ENCODE measurements at places on chromosomes 3 and 15.

- DNase-seq: peak; percentile 23
These were observed at the start of gene PIGZ for GRCh38 chr3:196968233-196969133. PIGZ (minus strand) TSS chr3:196968833; CDS start chr3:196952031, 16,802 bp downstream.

GRCh38 chr15:101435761-101436160 lies 53.7 kb downstream of the PCSK6 start:
- no peak for DNase-seq

DNA sequence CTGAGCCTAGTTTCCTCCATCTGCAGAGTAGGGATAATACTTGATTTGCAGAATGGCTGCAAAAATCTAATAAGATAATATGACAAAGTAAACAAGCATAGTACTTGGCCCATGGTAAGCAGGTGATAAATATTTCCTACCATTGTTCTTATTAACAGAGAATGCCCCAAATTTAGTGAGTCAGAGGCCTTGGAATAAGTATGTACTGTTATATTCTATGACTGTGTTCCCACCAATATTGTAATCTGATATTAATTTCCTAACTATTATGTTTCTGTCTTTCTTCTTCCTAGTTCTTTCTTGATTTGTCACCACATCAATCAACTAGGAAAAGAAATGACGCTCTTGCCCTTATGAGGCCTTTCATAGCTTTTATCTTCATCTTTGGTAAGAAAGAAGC lies 178.4 kb upstream of the SLC2A2 start:
- no peak for DNase-seq

- DNase-seq: no peak
These were observed 25.5 kb downstream of the TMEM40 start for GRCh38 chr3:12733566-12733965.

DNA sequence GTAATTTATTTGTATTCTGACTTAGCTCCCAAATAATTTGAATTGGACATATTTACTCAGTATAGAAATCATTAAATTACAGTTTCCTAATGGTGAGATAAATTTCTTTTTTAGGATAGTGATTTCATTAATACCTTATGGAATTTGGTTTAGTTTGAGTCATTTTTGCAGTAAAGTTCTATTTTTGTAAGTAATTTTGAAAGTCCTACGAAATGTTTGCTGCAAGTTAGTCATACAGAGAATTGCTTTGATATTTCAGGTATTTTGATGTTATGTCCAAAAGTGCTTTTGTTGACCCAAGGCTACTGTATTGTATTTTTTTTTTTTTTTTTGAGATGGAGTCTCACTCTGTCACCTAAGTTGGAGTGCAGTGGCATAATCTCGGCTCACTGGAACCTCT lies 41.7 kb downstream of the TCF12 start:
- no peak for DNase-seq

DNA sequence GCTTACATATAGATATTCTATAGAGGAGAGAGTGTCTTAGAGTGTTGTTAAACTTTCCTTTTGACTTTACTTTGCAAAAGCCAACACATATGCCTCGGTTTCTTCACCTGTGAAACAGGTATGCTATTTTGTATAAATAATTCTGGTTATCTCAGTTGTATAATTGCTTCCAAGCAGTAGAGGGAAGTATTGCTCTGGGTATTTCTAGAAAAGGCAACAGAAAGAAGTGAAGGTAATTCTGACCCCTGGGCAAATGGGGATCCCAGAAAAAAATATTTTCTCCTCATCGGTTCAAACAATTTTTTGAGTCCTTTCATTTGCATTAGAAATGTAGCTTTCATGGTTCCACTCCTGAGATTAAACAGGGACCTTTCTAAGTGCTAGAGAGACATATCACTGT lies 216.5 kb upstream of the SEMA6D start:
- no peak for DNase-seq

DNA sequence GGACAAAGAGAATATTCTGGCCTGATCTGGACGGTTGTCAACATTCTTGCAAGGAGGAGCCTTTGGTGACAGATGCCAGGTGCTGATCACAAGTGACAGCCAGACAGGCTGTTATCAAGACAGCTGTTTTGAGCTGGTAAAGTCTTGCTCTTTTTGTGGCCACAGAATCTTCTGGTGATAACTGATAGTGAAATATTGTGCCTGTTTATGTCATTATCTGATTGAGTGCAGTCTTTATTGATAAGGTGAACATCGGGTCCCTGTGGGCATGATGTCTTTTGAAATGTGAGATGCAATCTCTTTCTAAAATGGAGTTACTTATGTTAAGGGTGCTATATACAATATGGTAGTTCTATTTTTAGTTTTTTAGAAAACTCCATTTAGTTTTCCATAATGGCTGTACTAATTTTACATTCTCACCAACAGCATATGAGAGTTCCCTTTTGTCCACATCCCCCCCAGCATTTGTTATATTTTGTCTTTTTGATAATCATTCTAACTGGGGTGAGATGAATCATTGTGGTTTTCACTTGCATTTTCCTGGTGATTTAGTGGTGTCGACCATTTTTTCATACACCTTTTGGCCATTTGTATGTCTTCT lies 10.7 kb downstream of the CEP63 start:
- no peak for DNase-seq

DNA sequence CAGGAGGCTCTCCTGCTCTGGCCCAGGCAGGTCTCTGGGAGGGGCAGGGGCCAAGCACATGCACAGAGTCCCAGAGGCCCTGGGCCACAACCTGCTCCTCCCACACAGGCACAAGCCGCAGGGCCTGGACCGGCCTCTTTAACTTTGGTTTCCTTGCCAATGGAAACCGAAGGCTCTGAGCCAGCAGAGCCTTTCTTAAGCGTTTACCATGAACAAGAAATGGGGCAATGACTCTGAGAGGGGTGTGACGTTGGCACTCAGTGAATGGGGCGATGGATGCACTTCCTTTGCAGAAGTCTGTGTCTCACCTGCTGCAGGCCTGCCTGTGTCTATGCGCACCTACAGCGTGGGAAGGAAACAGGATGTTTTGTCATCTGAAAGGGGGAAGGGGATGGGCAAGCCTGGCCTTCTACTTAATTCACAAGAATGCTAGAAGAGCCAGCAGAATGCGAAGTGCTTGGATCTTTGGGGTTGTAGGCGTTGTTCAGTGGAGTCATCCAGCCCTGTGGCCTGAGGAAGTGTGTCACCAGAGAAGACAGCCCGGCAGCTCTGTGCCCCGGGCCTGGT lies 41.8 kb downstream of the IFT122 start:
- no peak for DNase-seq

- no peak for DNase-seq
These were observed 13.3 kb upstream of the PAQR9 start for GRCh38 chr3:142976621-142977398.

GRCh38 chr3:66748175-66748876 lies 247.5 kb upstream of the LRIG1 start:
- no peak for DNase-seq

DNA sequence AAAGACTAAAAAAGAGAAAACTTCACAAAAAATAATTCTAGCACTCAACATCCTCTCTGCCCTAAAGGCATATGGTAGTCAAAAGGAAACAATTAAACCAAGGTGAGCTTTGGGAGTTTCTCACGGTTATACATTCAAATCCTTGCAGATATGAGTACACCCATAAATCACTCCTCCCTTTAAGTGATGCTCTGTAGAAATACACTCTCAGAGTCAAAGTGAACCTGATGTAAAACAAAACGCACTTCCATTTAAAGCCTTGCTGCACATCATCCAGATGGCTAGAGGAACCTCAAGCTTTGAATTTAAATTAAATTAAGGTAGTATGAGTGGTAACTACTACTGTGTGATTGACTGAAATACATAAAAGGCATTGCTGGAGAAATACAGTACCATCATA lies 36.0 kb upstream of the AADAC start:
- DNase-seq: no peak

DNA sequence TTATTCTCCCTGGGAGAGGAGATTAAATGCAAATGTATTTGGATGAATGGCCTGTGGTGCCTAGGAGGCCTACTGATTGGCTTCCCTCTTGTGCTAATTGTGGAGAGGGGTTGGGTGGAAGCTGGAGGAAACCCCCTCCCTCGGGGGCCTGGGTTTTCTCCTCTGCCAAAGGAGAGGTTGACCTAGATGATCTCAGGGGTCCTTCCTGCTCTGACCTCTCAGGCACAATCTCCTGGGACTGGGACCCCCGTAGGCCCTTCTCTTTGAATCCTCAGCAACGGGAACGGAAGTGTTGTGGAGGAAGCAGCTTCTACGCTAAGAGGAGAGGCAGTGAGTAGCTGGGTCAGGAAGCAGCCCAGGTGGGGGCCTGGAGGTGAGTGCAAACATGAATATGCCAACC lies 40.5 kb upstream of the MAGEF1 start:
- no peak for DNase-seq

GRCh38 chr3:1348547-1348946 lies 255.7 kb downstream of the CNTN6 start:
- DNase-seq: no peak

- DNase-seq: no peak
These were observed 93.6 kb upstream of the ATP2B2 start for GRCh38 chr3:10599017-10599416.

DNA sequence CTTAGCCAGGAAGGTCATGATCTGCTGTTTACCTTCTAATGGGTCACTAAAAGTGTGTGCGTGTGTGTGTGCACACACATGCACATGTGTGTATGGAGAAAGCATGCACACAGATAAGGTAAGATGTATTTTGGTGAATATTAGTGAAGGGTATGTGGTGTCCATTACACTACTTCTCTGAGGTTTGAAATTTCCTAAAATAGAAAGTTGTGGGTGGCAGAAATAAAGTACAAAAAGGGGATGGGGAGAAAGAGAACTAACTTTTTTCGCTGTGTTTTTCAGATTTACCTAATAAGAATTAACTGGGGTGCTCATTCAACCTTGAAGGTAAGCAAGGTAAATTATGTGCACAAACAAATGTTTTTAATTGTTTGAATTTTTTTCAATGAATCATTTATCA lies 24.4 kb upstream of the NR2E3 start:
- no peak for DNase-seq

GRCh38 chr3:156963096-156963495 lies 136.9 kb downstream of the LEKR1 start:
- DNase-seq: no peak

- no peak for DNase-seq
These were observed 2.7 kb downstream of the KIF15 start for GRCh38 chr3:44764248-44764647.

DNA sequence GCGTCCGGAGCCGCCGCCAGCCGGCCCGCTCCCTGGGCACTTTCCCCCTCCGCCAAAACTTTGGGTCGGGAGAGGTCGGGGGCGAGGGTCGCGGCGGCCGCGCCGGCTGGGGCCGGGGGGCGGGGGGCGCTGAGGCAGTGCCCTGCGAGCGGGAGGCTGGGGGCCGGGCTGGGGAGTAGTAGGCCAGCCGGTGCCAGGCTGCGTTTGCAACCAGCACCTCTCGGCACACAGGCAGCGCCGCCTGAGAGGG lies 452 bp downstream of the BBX start:
- DNase-seq: peak; percentile 64

GRCh38 chr3:57464011-57464410 lies 80.1 kb downstream of the DNAH12 start:
- DNase-seq: no peak

DNA sequence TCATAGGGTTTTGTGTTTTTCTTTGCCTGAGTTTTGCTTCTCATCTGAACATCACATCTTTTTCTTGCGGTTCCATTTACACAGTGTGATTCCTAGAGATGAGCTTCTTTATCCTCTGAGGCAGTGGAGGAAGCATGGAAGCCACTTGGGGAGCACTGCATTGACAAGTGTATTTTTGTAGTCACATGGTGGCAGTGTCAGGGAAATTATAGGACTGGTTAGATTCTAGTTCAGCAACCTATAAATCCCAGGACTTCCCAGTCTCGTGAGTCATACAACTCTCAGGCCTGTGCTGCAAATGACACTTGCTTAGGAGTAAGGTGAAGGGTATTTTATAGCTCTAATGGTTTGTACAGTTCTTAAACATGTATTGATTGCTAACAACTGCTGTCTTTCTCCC lies 58.4 kb downstream of the RBM6 start:
- DNase-seq: no peak

DNA sequence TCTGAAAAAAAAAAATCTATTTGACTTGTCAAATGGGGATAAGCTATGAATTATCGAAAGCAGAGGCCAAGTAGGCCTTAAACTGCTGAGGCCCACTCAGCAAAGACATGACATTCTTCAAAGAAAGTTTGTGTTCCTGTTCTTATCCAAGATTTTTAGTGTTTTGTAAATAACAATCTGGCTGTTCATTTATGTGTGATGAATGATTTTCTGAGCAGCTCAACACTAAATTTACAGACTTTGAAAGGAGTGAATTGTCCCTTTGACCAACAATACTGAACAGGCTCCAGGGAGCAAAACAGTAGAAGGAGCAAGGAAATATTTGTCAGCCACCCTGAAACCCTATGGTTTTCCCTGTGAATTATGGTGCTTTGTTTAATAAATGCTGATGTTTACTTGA lies 512.6 kb upstream of the NAALADL2 start:
- DNase-seq: no peak

DNA sequence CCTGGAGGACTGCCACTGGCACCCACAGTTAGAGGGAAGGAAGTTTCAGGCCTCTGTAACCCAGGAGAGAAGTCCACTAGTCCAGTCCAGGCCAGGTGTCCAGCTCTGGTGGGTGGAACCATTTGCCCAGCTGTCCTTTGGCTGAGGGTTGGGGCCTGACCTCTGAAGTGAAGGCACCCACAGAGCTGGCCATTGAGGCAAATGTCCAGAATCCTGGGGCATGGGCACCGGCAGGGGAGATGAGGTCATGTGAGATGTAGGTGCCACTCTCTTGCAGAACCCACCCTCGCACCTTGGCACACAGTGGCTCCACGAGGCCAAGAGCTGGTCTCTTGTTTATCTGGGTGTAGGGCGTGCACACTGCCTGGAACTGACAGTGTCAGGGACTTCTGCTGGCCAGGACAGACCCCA lies 162.8 kb downstream of the SMAD6 start:
- no peak for DNase-seq

GRCh38 chr3:50372349-50372748 lies 13.0 kb upstream of the TMEM115 start:
- no peak for DNase-seq

GRCh38 chr15:38877471-38877870 lies 312.9 kb upstream of the RASGRP1 start:
- no peak for DNase-seq

DNA sequence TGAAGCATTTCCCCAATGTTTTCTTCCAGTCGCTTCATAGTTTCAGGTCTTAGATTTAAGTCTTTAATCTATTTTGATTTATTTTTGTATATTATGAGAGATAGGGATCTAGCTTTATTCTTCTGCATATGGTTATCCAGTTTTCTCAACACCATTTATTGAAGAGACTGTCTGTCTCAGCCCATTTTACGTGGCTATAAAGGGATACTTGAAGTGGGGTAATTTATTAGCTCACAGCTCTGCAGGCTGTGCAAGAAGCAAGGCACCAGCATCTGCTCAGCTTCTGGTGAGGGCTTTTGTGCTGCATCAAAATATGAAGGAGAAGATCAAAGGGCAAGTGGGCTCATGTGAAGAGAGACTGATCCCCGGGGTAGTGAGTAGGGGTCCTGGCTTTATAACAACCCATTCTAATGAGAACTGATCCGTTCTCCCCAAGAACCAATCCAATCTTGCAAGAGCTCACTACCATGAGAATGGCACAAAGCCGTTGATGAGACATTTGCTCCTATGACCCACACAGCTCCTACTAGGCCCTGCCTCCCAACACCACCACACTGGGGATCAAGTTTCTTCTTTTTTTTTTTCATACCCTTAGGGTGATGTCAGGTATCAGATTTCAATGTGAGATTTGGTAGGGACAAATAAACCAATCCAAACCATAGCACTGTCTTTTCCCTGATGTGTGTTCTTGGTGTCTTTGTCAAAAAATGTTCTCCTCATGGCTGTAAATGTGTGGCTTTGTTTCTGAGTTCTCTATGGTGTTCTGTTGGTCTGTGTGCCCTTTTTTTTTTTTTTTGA lies 63.2 kb downstream of the IQGAP1 start:
- DNase-seq: no peak

- DNase-seq: no peak
These were observed 258.7 kb upstream of the TGFBR2 start for GRCh38 chr3:30347679-30348216.
